Stimulated activated CD4-positive, alpha-beta T cell treated with anti-CD3 and anti-CD28 coated beads, TNF-alpha, amount 100 ng/mL, for 4 hours (primary cell): ENCODE measurements at places on chromosomes 3 and 15.

GRCh38 chr3:17304969-17305368 is 420.2 kb downstream of the PLCL2 start:
- no peak for DNase-seq

DNA sequence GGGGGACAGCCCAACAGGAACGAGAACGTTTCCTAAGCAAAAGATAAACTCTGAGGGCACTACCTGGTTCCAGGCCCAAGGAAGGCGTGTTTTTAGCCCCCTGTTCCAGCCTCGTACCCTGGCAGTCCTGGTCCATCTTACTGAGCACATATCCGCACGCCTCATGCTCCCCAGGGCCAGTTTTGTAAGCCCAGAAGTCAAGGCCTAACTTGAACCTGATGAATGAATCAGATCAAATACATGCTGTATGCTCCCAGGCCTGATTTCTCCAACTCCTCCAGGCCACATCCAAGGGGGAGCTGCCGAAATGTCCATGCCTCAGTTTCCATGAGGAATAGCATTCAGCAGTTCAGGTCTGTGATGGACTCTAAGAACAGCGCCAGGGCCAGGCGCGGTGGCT is 14.3 kb upstream of the DOCK3 start:
- no peak for DNase-seq

GRCh38 chr3:78610462-78611125 is 1157.2 kb downstream of the ROBO1 start:
- no peak for DNase-seq

DNA sequence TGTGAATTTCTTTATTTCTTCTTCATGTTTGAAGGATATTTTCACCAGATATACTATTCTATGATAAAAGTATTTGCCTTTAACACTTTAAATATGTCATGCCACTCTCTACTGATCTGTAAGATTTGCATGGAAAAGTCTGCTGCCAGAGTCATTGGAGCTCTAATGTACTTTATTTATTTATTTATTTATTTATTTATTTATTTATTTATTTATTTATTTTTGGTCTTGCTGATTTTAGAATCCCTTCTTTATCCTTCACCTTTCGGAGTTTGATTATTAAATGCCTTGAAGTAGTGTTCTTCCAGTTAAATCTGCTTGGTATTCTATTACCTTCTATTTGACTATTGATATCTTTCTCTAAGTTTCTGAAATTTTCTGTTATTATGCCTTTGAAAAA is 1669.6 kb downstream of the OTOL1 start:
- no peak for DNase-seq

DNA sequence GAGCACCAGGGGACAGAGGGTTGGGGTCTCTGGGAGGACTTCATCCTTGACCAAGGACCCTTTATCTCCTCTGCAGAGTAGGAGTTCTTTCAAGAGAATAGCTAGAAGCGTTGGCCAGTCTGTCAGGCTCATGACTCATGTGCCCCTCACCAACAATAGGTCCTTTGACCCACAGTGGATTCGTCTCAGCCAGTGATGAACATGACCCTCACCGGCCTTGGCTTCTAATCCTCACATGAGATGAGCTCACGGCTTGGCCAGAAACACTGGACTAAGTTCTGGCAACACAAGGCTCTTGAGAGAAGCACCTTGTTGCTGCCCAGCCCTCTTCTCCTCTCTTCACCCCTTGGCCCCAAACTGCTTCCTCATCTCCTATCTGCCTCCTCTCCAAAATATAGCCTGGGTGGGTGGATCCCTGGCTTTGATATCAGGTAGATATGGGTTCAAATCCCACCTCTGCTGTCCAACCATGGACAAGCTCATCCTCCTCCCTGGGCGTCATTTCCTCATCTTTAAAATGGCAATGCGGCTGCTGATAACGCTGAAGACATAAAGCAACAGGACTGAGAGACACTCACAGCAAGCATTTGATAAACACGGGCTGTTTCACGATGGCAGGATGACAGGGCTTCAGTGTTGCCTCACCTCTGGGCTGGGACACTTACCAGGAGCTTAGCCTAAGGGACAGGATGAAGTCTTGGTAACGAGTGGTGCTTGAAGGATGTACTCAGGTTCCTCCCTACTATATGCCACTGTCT is 446.7 kb upstream of the PROK2 start:
- DNase-seq, result no peak

- no peak for DNase-seq
Observed at GRCh38 chr3:140134231-140134965, 199.4 kb downstream of the CLSTN2 start.

GRCh38 chr3:29077356-29077755 is 203.5 kb upstream of the RBMS3 start:
- no peak for DNase-seq

DNA sequence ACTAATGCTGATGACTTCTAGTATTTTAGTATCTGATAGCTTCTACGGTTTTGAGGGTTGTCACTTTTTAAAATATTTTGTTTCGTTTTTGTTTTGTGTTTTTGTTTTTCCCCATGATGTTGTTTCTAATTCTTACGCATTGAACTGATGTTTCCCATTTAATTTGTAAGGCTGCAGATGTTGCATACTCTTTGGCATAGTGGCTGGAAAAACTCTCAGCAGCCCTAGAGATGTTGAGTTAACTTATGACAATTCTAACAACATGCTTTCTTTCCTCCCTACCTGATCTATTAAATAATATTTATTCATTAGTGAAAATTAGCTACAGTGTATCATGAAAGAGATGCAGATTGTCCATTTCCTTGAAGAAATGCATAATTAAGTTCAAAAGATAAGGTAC is 559.3 kb upstream of the GRM7 start:
- DNase-seq, result no peak

DNA sequence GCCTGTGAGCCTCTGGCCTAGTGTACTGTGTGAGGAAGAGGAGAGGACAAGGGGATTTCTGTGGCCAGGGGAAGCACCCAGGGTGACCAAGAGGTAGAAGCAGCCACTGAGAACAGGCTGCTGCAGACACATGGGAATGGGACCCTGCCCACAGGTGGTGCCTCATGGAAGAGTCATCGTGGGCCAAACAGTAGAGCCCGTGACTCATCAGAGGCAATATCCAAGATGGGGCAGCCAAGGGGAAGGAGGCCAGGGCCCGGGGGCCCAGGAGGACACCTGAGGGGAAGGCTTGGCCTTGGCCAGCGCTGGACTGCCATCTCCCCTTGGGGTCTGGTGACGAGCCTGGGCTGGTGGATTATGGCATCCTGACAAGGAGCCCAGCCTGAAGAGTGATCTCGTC is 275.0 kb upstream of the LYSMD4 start:
- no peak for DNase-seq

- DNase-seq, result no peak
Observed at GRCh38 chr3:192091831-192092230, 630.9 kb downstream of the PYDC2 start.

DNA sequence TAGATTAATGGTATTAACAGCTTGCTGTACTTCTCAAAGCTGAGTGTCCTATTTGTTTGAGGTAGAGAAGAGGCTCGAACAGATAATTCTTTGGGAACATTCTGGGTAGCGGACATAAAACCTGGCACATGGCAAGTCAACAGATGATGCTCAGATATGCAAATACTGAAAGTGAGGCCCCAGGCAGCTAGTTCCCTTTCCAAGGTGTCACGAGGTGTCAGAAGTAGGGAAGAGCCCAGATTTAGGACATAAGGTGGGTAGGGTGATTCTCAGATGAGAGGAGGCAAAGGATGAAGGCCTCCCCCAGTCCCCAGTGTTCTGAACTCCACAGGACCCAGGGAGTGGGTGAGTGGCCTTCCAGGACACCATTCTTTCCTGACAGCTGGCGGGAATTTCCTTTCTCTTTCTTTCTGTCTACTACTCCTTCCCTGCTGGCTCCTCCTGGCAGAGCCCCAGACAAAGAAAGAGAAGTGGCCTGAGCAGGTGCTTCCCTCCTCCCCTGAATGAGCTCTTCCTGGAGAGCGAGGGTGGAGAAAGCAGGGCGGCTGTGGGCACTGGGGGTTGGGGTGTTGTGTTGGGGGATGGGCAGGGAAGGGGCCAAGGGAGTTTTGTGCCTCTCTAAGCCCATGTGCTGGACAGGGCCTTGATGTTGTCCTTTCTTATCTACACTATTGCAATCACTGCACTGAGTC is 87.5 kb downstream of the CORO2B start:
- no peak for DNase-seq

- DNase-seq, result no peak
Observed at GRCh38 chr3:66527246-66527645, 26.4 kb upstream of the LRIG1 start.

DNA sequence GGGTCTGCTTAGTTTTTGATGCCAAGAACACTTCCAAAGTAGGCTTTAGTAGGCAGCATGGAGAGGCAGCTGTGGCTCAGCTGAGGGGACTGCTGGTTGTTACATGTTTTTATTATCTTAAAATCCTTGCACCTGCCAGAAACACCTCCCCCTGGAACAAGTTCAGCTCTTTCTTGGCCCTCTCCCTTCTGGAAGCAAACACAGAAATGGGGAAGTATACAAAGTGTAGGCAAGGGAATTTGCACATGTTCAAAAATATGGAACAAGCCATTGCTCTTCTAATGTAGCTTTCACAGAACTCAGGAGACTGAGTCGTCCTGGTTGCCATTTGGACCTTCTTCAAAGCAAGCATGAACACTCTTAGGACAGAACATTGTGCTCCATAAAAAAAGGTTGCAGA is 169.1 kb upstream of the SEMA6D start:
- no peak for DNase-seq

DNA sequence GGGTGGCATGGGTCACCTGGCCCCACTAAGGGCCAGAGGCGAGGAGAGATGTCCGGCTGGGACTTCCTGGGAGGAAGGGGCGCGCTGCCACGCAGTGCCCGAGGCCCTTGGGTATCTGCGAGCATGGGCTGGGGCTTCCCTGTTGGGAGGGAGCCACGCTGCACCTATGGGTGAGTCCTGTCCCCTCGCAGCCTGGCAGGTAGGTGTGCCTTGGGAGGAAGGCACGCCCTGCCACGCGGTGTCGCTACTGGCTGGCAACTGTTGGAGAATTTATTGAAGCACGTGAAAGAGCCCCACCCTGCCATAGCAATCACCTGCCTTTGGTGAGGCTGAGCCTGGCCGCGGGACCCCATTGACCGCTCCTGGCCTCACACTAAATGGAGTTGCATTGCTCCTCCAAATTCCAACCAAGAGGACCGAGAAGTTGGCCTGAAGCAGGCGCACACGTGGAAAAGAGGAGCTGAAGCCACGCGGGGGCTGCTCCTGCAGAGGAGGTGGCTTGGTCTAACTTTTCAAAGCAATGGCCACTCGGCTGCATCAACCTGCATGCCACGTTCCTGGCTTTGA is 134.2 kb downstream of the TJP1 start:
- DNase-seq, result no peak

DNA sequence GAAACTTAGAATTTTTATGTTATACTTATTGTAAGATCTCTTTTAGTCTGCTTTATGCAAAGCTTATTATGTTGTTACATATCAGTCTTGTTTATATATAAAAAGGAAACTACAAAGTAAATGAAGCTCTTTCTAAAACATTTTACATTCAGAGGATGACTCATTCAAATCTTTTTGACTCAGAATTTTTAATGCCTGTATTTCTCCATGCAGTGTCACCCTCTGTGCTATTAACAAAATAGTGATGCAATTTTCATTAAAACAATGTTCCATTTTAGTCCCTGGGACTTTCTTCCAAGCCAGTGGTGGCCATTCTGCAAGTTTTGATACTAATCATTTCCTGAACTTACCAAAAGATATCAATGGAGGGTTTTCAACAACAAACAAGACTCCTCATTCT is 216.1 kb downstream of the NAALADL2 start:
- no peak for DNase-seq

DNA sequence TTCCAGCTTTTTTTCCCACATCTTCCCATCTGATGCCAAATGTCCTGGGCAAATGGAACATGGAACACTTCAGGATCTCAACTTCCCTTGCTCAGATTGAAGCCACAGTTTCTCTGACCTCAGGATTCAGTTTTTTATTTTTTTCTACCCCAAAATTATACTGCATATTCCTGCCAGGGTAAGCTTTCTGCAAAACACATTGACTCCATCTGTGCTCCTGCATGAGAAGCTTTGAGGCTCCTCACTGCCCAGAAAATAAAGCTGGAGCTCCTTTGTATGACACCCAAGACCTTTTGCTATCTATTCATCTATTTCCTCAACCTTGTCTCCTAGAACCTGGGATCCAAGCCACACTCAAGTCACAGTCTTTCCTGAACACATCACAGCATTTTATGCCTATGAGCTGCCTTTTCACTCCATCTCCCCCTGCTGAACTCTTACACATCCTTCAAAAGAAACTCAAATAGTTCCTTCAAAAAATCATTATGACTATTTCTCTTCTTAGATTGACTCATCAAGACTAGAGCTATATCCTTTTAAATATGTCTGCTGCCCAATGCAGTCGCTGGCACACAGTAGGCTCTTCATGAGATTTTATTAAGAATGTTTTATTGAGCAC is 57.4 kb upstream of the PSMD6 start:
- DNase-seq, result no peak

DNA sequence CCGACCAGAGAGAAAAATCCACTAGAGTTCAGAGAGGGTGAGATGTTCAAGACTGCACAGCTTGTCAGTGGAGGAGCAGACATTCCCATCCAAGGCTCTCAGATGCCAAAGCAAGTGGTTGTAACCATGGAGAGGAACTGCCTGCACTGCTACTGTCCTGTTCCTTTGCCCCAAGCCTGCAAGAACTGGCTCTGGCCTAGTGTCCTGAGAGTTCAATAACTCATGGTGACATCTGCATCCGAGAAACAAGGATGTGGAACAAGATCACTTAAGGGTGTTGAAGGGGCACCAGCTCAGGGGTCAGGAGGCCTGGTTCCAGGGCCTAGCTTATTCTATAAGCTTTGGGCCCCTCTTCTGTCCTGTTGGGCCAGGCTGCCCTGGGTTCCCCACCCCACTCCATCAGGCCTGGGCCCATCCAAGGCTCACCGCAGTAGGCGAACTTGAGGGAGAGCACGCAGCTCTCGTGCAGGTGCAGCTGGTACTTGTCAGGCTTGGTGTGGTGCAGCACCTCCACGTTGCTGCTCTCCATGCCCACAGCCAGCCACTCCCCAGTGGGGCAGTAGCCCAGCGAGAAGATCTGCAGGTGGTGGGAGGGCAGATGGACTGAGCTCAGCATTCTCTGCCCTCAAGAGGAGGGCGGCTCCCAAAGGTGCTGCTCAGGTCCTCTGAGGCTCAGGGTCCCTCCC is 45.6 kb downstream of the TLE3 start:
- DNase-seq, result no peak

- no peak for DNase-seq
Observed at GRCh38 chr15:27399241-27399640, 428.3 kb downstream of the GABRG3 start.

DNA sequence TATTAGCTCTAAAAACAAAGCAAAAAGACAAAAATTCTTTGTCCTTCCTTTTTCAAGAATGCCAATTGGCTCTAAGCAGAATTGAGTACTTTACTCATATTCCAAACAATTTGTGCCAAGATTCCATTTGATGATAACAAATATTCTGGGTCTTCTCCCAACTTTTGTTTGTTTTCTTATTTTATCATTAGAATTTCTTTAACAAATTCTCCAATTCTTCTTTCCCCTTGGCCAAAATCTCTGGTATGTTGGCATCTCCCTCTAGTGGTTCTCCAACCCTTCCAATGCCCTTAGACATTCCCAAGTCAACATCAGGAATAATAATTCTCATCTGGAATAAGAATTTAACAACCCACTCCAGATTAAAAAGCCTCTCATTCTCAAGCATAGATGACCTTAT is 5.3 kb downstream of the CPOX start:
- no peak for DNase-seq

- DNase-seq, result no peak
Observed at GRCh38 chr15:65163041-65163440, 22.1 kb downstream of the CLPX start.
